ENCODE measurements at places on chromosomes 7 and 10. TPM values are rescaled to one million over a fixed set of nuclear protein-coding genes. Genes with fewer than 3 reads are reported as not detected.

- H3K27me3 ChIP-seq, result no peaks in the 10 kb centered on the region
- no peaks in the 10 kb centered on the region for H3K4me1 ChIP-seq
- no peaks in the 10 kb centered on the region for H3K36me3 ChIP-seq
- no peak for DNase-seq
- H3K4me3 ChIP-seq, result no peak overlapping the region
Measured at GRCh38 chr7:103702454-103702853, 256.4 kb upstream of the SLC26A5 start.

Gene GIMAP7
- 21.4 TPM for total RNA-seq

GRCh38 chr7:42189535-42189934 is 47.5 kb downstream of the GLI3 start:
- no peak for DNase-seq
- no peak overlapping the region for H3K27ac ChIP-seq
- no peaks in the 10 kb centered on the region for H3K36me3 ChIP-seq

GRCh38 chr10:98150544-98150943 is 16.1 kb downstream of the R3HCC1L start:
- no peak overlapping the region for H3K4me3 ChIP-seq
- H3K27ac ChIP-seq, result no peak overlapping the region
- no peaks in the 10 kb centered on the region for H3K27me3 ChIP-seq

DNA sequence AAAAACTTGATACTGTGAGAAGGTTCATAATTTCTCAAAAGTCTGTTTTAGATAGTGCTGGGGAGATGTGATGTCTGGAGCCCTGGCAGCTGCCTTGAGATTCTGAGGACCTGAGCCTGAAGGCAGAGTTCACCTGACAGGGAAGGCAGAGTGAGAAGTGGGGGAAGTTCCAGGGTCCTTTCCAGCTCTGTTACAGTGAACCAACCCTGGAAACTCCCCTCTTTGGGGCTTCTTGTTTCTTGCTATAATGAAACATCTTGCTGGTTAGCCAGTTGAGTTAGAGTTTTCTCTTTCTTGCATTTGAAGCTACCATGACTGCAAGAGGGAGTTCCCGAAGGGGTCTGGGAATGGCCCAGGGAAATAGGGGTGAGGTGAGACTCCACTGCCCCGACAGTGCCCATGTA is 158.9 kb upstream of the TNRC18 start:
- no peak overlapping the region for H3K4me3 ChIP-seq
- no peaks in the 10 kb centered on the region for H3K36me3 ChIP-seq
- no peaks in the 10 kb centered on the region for H3K27me3 ChIP-seq
- H3K27ac ChIP-seq, result no peak overlapping the region
- no peak for DNase-seq
- no peaks in the 10 kb centered on the region for H3K4me1 ChIP-seq

Gene CYP2C8
- not detected for total RNA-seq

GRCh38 chr10:124648131-124648475 is 96.1 kb downstream of the FAM53B start:
- peaks cover 29% of the 10 kb centered on the region for H3K4me1 ChIP-seq
- no peak overlapping the region for H3K4me3 ChIP-seq
- no peaks in the 10 kb centered on the region for H3K36me3 ChIP-seq
- H3K27ac ChIP-seq, result peak overlapping the region; percentile 57

Data from thoracic aorta (tissue), 2 donors.